ENCODE measurements at places on chromosomes 4 and X.
A peak's percentile ranks its signal among the peaks of the same experiment; 100 is the strongest.

GRCh38 chr4:108432418-108432817 is 188.0 kb upstream of the RPL34 start:
- DNase-seq = no peak

- no peak for DNase-seq
These were observed 16.7 kb upstream of the AFAP1 start for GRCh38 chr4:7956270-7956808.

GRCh38 chrX:19195243-19195610 is 73.0 kb upstream of the ADGRG2 start:
- no peak for DNase-seq

- DNase-seq = no peak
These were observed 217.5 kb downstream of the VEGFC start for GRCh38 chr4:176575141-176575730.

- no peak for DNase-seq
These were observed 813 bp downstream of the TLR7 start for GRCh38 chrX:12867685-12868084.

DNA sequence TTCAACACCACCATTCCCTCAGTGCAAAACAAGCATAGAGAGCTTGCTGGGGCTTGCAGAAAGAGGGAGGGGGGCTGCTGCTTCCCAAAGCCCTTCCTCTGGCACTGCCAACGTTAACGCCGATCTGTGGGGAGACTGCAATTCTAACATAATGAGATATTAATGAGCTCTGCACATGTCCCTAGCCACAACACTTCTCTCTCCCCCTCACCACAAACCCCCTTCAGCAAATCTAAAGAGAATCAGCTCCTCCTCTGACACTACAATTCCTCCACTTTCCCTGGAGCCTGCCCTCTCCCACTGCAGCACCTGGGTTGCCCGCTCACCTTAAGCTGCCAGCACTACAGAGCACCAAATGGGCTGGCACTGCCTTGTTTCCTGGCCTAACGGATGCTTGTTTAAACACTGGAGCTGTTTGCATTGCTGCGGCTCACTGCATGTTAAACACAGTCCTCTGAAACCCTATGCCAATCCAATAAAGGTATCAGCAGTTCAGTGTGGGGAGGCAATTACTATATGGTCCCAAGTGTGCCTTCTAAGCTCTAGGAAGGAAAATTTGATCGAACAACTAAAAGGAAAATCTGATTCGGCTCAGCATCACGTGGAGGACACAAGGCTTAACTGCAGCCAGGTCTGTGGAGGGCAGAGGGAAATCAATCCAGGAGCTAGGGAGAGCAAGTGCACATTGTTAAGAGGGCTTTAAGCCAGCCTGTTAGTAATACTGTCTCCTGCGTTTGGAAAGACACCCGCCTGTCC is 232.4 kb downstream of the MAML3 start:
- no peak for DNase-seq

DNA sequence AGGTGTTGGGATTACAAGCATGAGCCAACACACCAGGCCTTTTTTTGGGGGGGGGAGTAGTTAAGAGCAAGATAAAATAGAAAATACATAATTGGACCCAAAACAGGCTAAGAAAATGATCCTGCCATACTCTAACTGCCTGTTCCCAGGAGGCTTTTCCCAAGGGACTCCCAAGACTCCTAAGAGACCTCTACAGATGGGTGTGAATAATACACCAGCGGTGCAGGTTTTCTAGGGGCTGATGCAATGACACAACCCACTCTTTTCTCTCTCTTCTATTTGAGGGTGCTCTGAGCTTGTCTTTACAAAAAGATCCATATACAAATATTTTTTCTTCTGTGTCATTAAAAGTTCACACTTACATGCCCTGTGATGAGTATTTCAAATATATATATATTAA is 116.9 kb downstream of the RASL11B start:
- no peak for DNase-seq

DNA sequence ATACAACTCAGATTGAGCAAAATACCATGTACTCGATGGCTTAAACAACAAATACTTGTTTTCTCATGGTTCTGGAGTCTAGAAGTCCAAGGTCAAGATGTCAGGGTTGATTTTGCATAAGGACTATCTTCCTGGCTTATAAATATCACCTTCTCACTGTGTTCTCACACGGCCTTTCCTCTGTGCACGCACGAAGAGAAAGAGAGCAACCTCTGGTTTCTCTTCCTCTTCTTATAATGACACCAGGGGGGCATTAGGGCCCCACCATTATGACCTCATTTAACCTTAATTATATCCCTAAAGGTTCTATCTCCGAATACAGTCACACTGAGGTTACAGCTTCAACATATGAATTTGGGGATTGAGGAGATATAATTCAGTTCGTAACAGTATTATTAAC is 504.0 kb downstream of the MAGEE1 start:
- DNase-seq = no peak

- no peak for DNase-seq
These were observed 863 bp downstream of the CPE start for GRCh38 chr4:165379678-165380064.

GRCh38 chr4:1331591-1332353 is 15.2 kb upstream of the UVSSA start:
- peak; percentile 35 for DNase-seq

DNA sequence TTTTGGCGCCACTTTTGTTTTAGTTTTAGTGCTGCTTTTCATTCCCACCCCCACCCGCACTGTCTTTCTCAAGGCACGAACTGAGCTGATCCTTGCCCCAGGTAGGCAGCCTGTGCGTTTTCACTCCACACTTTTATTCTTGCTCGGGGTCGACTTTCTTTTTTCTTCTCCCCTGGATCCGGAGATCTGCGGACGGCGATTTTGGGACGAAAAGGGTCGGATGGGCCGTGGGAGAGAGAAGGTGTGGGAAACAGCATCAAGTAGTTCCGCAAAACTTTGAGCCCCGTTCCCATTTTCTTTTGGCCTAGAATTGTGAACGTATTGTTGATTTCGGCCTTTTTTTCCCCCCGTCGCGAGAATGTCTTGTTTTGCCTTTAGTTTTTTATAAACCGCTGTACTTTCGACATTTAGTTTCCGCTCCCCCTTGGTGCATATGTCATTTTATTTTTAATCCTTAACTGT is 531 bp downstream of the STAG2 start:
- DNase-seq = peak; percentile 27

- no peak for DNase-seq
These were observed 113.1 kb downstream of the ATP8A1 start for GRCh38 chr4:42543762-42544161.

GRCh38 chr4:102629673-102630072 is 128.5 kb downstream of the NFKB1 start:
- no peak for DNase-seq

GRCh38 chr4:108346818-108347210 is 178.1 kb upstream of the LEF1 start:
- no peak for DNase-seq

GRCh38 chrX:118396113-118396512 is 50.2 kb downstream of the WDR44 start:
- no peak for DNase-seq

GRCh38 chr4:73740353-73740778 is at the start of gene CXCL8:
CXCL8 (plus strand) TSS chr4:73740569; CDS start chr4:73740659, 90 bp downstream.
- DNase-seq = no peak

- no peak for DNase-seq
These were observed 95.0 kb upstream of the GABRA2 start for GRCh38 chr4:46484881-46485280.

GRCh38 chrX:132501606-132502005 is 12.8 kb upstream of the MBNL3 start:
- no peak for DNase-seq

- no peak for DNase-seq
These were observed 627.4 kb upstream of the NDST4 start for GRCh38 chr4:115740806-115741205.

DNA sequence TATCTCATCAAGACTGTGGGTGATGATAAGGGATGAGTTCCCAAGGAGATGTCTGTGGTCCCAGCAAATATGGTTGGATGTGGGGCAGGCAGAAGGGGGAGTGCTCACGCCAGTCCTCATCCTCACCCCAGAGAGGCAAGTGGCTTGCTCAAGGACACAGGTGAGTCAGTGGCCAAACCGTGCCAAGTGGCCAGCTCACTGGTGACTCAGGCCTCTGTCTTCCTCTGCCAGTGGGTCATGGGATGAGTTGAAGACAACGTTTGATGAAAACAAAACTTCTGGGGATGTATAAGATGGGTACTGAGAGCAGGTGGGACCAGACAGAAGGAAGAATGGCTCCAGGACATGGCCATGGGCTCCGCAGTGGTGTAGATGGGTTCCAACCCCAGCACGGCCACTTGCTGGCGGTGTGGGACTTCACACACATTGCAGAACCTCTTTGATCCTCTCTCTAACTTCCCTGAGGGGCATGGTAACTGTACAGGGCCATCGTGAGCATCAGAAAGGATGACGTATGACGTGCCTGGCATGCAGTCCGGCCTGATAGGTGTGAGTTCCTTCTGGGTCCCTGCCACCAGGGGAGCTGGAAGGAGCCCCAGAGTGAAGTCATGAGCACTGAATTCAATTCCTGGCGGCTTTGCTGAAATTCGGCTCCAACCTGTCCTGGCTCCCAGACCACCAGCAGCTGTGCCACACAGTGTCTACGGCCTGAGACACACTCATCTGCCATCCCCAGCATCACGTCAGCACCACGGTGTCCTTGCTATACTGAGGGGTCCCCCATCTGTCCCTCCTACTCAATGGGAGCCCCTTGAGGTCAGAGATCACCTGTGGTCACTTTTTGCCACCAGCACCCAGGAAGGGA is 41.3 kb upstream of the GPR78 start:
- no peak for DNase-seq

DNA sequence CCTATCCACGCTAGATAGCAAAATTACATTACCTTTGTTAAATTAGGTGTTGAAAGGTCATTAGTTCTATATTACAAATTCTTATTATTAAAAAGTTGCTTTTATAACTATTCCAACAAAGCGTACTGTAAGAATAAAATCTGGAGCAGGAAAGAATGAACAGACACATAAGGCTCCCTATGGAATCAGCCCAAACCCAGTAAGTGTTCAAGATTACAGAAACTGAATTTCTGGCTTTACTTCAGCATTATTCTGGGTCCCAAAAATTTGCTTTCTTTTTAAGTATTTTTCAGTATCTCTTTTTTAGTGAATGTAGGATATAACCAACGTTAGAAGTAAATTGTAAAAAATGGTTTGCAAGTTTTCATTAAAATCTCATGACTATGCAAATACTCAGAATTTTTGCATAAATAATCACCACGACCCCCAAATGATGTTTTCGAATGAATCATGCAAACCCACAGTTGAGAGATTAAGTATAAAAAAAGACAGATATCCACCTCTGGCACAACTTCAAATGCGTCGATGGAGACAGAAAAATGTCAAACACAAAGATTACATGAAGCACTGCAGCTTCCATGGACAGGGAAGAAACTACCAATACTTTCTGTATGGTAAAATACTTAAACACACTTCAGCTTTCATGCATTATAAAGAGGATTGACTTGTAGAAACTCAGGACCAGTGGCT is 238.5 kb downstream of the RASL11B start:
- no peak for DNase-seq

DNA sequence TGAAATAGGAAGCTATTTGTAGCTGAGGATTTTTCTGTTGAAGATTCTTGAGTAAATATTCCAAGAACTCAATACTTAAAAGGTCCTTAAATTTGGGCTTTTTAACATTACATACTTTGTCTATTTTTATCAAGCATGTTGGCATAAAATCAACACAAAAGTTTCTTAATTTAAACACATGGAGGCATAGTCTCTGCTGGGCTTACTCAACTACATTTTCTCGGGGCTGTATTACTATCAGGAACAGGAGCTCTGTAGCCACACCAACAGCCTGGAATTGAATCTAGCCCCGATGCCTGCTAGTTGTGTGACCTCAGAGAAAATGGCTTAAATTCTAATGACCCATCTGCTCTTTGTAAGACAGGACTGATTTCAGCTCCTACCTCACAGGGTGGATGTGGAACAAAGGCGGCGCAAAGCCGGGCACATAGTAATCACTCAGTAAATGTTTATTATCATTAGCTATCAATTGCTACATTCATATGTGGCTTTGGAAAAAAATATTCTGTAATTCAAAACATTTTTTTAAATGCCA is 207.0 kb downstream of the NSUN7 start:
- no peak for DNase-seq

GRCh38 chr4:189001283-189001970 is 862.2 kb downstream of the TRIML1 start:
- DNase-seq = no peak

DNA sequence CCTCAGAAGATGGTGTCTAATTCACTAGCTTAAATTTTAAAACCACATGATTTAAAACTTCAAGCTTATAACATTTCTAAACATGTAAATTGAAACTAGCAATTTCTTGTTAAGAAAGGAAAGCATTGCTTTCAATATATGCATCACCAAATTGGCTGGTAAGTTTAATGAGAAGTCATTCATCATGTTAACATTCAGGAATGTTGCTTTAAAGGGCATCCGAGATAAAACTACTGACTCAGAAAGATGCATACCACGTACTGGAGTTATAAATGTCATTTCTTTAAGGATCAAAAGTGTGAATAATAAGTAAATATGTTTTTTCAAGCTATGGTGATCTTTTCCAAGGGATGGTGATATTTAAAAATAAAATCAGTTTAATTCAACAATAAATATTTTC is 83.3 kb upstream of the VCX2 start:
- no peak for DNase-seq

GRCh38 chr4:60201052-60201673 is 999.0 kb upstream of the ADGRL3 start:
- no peak for DNase-seq

DNA sequence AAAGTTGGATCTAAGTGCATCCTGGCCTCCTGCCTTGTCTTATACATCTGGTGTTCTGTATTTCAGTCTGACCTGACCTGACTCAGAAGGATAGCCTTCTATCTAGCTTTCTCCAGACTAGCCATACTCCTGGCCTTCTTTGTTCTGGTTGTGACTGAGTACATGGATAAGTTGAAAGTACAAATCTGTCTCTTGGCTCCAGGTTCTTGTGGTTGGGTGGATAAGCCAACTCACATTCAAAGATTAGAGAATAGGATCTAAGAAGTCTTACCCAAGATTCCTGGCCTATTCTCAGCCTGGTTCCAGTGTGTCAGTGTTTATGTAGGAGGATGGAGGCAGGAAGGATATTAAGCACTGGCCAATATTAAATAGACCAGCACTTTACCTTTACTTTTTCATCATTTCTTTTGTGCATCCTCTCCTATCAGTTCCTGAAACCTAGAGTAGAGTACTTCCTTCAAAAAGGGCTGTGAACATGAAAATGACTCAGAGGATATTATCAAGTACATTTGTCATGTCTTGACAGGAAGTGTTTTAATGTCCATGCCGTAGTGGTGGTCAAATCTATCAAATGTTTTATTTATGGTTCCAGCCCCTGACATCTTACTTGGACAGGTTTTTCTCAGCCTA is 123.5 kb downstream of the IL15 start:
- DNase-seq = no peak

GRCh38 chr4:38268108-38268820 is 308.1 kb downstream of the PTTG2 start:
- no peak for DNase-seq

DNA sequence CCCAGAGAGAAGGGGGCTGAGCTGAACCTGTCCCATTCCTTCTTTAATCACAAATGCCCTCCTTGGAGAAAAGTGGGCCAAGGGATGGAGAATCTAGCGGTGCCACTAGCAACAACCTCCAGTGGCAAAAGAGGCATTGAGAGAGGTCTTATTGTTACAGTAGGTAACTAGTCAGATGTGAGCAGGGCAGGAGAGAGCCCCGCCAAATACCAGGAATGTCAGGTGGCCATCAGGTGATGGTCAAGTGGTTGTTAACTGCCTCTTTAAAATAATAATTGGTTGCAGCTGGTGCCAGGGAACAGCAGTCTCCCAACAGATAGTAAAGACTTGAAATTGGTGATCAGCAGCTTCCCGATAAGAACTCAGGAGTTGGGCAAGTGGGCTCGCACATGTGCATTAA is 116.1 kb downstream of the EVC2 start:
- no peak for DNase-seq

All from CD4-positive, alpha-beta memory T cell (primary cell).